ENCODE measurements at places on chromosomes 5 and 9.

DNA sequence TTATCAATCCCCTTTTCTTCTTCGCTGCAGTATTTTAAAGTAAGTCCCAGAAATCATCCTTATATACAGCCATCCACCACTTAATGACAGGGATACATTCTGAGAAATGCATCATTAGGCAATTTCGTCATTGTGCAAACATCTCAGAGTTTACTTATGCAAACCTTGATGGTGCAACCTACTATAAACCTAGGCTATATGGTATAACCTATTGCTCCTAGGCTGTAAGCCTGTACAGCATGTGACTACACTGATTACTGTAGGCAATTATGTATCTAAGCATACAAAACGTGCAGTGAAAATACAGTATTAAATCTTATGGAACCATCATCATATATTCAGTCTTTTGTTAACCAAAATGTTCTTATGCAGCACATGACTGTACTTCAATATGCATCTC lies 36.8 kb downstream of the SAXO1 start:
- no peak for DNase-seq

DNA sequence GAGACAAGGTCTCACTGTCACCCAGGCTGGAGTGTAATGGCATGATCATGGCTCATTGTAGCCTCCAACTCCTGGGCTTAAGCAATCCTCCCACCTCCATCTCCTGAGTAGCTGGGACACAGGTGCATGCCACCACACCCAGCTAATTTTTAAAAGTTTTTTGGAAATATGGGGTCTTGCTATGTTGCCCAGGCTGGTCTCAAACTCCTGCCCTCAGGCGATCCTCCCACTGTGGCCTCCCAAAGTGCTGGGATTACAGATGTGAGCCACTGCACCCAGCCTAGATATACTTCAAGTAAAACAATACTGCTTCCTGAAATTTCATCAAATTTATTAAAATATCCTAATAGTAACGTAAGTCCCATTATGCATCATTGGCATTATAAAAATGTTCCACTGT lies 33.4 kb downstream of the STARD4 start:
- DNase-seq = no peak

DNA sequence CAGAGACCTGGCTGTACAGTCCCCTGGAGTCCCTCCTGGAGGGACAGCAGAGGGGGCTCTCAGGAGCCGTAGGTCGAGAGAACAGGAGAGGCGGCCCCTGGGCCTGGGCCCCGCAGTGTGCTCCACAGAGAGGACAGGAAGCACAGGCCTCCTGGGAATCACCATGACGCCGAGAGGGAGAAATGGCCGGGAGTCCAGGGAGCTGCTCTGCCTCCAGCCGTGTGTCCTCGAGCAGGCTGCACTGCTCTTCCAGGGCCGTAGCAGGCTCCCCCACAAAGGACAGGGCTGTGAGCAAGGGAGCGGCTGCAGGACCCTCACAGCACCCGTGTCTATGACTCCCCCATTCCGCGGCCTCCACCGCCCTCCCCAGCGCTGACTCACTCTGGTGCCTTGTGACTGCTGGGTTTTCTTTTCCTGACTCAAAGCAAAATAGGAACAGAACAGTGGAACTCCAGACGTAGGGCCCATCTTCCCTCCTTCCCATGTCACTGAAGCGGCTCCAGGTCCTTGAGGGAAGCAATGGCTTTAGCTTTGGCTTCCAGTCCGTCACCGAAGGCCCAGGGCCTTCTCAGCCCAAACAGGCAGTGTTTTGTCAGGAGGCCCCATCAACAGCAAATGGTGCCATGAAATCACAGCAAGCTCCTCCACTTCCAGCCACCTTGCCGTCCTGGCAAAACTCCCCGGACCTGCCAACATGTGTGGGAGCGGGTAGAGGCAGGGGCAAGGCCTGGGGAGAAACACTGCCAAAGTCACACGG lies 114.2 kb downstream of the LHFPL2 start:
- DNase-seq = no peak

DNA sequence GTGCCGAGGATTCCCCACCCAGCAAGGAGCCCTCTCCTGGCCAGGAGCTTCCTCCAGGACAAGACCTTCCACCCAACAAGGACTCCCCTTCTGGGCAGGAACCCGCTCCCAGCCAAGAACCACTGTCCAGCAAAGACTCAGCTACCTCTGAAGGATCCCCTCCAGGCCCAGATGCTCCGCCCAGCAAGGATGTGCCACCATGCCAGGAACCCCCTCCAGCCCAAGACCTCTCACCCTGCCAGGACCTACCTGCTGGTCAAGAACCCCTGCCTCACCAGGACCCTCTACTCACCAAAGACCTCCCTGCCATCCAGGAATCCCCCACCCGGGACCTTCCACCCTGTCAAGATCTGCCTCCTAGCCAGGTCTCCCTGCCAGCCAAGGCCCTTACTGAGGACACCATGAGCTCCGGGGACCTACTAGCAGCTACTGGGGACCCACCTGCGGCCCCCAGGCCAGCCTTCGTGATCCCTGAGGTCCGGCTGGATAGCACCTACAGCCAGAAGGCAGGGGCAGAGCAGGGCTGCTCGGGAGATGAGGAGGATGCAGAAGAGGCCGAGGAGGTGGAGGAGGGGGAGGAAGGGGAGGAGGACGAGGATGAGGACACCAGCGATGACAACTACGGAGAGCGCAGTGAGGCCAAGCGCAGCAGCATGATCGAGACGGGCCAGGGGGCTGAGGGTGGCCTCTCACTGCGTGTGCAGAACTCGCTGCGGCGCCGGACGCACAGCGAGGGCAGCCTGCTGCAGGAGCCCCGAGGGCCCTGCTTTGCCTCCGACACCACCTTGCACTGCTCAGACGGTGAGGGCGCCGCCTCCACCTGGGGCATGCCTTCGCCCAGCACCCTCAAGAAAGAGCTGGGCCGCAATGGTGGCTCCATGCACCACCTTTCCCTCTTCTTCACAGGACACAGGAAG lies 120.2 kb downstream of the RGS3 start:
- DNase-seq = no peak

DNA sequence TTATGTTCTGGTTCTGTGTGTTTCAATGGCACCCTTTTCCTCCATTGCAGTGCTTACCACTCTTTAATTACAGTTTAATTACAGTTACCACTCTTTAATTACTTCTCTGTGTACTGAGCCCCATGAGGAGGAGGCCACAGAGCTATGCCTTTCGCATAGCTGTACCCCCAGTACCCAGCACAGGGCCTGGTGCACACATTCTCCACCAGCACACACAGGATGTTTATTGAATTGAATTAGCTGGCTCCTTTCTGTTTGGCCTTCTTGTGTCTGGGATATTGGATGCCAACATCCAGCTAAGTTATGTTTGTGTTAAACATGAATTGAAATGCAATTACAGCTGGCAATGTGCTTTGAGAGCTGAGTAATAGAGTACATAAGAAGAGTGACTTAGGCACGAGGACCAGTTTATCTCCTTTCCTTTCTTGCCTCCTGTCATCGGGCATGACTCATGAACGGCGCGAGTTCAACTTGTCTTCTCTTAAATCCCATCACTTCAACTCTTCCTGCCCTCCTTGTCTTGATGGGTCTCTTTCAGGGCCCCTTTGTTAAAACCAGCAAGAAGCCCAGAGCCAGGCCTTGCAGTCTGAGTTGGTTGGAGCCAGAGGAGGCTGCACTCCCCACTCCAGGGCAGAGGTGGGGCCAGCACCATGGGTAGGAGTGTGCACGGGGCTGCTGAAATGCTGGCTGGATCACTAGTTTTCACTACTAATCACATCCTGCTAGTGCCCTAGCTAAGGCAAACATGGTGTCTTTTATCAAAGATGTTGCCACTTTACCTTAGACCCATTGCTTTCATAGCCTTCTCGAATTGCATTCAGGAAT lies 37.4 kb downstream of the MVB12B start:
- DNase-seq = no peak

DNA sequence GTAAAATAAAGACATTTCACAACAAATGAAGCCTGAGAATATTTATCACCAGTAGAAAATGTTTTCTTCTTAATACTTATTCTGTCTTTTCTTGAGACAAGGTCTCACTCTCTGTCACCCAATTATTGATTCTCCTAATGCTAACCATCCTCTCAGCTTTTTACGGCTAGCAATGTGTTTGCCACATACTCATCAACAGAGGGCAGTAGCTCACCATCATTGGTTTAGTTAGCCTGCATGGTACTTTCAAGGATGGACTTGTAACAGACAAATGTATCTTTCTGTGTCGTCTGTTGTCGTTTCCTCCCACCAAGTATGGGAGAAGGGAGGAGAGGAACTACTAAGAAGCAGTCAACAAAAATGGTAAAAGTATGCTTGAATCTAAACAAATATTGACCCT lies 5.9 kb upstream of the ACO1 start:
- DNase-seq = no peak

GRCh38 chr5:151086192-151086869 lies 5.5 kb upstream of the TNIP1 start:
- no peak for DNase-seq

DNA sequence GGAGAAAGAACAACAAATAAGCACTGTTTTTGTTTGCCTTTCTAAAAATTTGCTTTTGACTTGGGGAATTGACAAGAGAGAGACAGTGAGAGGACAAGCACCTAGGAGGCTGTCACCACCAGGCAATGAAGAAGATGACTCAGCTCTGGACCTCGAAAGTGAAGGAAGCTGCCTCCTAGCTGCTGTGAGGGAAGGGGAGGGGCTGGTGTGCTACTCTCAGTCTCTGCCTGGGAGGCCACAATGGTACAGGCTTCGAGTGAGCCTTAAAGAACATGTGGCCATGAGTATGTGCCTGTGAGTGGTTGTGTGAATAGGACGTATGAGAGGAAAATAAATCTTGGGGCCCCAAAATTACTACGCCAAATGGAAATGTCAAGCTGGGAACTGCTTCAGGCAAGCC lies 7.1 kb upstream of the PLK2 start:
- DNase-seq = no peak

- no peak for DNase-seq
Measured at GRCh38 chr9:115665519-115665918, 488.1 kb upstream of the PAPPA start.

- no peak for DNase-seq
Measured at GRCh38 chr5:106880656-106881055, 790.1 kb downstream of the EFNA5 start.

- DNase-seq = no peak
Measured at GRCh38 chr9:109072133-109072692, 47.5 kb downstream of the TMEM245 start.

DNA sequence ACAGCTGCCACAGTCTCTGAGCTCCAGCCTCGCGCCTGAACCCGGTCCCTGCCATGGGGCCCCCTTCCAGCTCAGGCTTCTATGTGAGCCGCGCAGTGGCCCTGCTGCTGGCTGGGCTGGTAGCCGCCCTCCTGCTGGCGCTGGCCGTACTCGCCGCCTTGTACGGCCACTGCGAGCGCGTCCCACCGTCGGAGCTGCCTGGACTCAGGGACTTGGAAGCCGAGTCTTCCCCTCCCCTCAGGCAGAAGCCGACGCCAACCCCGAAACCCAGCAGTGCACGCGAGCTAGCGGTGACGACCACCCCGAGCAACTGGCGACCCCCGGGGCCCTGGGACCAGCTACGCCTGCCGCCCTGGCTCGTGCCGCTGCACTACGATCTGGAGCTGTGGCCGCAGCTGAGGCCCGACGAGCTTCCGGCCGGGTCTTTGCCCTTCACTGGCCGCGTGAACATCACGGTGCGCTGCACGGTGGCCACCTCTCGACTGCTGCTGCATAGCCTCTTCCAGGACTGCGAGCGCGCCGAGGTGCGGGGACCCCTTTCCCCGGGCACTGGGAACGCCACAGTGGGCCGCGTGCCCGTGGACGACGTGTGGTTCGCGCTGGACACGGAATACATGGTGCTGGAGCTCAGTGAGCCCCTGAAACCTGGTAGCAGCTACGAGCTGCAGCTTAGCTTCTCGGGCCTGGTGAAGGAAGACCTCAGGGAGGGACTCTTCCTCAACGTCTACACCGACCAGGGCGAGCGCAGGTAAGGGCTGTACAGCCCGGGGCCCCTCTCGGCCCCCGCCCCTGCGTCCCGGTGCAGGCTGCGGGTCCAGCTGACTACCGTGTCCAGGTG lies 509 bp downstream of the LVRN start:
- no peak for DNase-seq

GRCh38 chr5:4981608-4982007 lies 158.5 kb upstream of the ADAMTS16 start:
- DNase-seq = no peak

DNA sequence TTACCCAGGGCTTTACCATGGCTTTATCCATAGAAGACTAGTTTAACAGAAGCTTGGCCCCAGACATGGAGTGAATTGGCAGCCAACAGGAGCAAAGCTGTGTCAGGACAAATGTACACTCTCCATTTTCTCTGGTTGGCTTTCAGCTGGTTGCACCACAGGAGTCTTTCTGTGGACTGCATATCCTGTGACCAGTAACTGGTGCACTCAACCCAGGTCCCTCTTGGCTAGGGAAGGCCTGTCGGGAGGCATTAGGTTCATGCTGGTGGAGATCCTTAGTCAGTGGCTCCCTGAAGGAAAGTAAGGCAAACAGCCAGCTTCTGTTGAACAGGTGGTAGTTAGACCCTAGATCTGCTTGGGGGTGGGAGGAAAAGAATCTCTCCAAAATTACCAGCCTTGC lies 146.9 kb upstream of the TLX3 start:
- DNase-seq = no peak

DNA sequence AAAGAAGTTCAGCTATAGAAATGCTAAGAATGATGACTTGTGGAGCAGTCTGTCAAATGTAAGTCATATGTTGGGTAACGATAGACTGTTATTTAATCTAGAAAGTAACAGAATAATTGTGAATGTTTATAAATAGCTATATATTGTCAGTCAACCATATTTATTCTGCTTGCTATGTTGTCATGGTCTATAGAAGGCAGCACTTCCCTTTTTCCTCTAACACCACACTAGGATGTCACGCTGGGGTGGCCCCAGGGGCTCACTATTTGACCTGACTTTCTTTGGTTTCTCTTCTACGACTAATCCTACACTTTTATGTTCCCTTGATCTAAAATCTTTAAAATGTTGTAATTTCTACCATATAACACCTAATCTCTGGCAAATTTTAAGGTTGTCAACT lies 20.5 kb downstream of the ERAP2 start:
- DNase-seq = no peak

DNA sequence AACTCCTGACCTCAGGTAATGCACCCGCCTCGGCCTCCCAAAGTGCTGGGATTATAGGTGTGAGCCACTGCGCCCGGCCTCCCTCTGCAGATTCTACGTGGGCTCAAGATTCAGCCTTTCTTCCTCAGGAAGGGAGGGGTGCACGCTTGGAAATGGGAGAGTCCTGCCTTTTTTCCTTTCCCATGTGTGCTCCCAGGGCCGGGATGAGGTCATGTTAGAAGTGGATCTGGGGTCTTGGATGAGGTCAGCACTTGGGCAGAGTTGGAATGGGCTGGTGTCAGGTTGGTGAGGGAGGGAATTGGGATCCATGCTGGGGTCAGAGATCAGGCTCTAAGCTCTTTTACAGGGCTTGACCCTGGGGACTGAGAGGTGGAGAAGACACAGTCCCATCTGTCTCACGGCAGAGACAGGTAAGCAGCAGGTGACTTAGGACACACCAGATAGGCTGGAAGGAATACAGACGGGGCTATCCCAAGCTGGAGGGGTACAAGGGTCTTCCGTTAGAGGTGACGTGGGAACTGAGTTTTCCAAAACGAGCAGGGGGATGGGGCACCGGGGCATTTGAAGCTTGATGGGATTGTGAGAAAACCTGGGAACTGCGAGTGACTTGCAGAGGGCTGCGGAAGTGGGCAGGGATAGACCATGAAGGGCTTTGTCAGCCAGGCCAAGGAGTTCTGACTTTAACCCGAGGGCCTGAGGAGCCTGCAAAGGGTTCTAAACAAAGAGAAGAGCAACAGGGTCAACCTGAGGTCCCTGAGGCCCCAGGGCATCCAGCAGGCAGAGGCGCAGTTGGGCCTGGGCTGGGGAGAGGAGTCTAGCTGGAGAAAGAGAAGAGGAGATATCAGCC lies 1.8 kb upstream of the AQP7 start:
- no peak for DNase-seq

Data from stimulated activated CD8-positive, alpha-beta memory T cell treated with anti-CD3 and anti-CD28 coated beads, Interleukin-4, amount 100 ng/mL, for 1 hour (primary cell).